Endothelial cell (in vitro differentiated cells): ENCODE measurements at places on chromosomes 12 and 14.
A peak's percentile ranks its signal among the peaks of the same experiment; 100 is the strongest.

GRCh38 chr12:65827342-65827741 lies 3.1 kb downstream of the HMGA2 start:
- DNase-seq, result no peak

DNA sequence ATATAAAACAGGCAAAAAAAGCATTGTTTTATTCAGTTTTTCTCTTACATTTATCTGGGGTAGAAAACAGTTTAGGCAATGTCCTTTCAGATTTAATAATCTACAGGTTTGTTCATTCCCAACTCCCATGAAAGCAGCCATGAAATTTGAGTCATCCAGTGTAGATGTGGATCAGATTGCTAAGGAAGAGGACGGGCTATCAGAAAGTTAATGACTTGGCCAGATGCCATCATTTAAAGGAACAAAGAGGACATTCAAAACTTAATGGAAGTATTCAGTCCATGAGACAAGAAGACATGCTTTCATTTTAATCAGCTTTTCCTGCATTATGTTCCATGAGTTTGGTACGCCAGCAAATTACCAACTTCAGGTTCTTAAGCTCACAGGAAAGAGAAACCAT lies 31.1 kb upstream of the POC1B start:
- DNase-seq, result no peak

- DNase-seq, result no peak
Measured at GRCh38 chr12:105820429-105821125, 318.2 kb downstream of the NUAK1 start.

DNA sequence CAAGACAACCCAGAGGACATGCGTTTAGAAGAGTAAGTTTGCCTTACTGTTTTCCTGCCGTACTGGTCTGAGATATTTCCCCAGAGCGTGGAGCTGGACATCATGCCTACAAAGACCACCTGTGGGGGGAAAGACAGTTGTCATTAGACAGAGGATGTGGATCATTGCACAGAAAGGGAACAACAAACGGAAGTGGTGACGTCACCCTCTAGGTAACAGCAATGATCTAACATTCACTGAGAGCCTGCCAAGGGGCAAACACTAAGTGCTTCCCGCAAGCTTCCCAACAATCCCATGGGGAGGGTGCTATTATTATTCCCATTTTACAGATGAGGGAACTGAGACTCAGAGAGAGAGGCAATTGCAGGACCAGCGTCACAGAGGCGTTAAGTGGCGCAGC lies 48.5 kb downstream of the SVOP start:
- no peak for DNase-seq

DNA sequence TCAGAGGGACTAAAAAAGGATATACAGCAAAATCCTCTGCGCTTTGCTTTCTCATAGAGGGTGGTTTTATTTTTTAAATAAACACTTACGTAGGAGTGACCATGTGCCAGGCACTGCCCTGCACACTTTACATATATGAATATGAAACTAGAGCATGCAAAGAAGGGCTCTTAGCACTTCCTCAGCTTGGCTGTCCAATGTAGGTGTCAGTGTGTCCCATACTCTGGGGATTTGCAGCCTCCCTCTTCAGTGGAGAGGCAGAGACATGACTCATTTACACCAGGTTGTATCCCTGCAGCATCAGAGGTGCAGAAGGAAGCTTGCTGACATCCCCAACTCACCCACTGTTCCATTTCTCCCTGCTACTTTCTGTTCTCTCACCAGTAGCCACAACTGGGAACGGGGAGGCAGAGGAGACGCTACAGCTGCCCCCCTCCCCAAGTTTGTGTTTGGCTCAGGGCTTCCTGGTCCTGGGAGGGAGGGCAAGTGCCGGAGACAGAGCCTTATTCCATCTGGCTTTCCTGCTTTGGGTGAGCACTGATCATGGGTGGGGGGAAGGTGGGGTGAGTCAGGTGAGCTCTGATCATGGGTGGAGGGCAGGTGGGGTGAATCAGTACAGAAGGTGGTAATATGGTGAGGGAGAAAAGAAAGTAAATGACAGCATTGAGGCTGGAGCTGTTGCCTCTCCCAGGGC lies 4.9 kb upstream of the KRT5 start:
- no peak for DNase-seq

DNA sequence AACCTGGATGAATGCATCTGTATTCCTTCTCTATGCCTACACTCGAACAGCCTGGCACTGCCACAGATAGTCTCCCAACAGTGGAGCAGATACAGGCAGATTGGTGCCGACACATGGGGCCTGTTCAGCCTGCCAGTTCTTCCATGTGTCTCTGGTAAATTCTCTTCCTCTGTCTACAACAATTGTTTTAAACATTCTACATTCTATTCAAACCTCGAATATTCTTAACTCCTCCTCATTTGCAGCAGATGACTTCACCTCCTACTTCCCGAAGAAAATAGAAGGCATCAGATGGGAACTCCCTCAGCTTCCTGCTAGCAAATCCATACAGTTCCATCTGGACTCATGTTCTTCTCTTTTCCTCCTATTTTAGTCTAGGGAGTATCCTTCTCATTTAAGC lies 43.1 kb upstream of the OTOGL start:
- no peak for DNase-seq

DNA sequence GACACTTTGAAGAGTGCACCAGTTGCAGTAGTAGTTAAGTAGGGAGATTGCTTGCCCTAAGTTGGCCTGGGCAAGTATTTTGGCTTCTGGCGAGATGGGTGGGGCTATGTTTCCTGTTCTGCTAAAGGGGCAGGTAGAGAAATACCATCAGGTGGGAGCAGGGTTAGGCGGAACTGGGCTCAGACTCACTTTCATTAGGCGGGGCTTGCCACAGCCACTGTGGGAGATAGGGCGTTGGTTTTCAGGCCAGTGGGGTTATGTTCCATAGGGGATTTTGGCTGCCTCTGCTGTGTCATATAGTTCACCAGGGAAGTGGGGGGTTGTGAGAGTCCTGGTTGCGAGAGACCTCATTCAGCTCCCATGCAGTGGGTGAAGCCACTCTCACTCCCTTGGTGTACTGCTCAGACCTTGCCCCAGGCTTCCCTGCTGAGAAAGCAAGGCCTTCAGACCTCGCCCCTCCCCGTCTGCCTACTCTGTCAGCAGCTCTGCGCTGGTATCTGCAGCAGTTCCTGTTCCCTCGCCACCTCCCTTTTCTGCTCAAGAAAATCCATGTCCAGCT lies 43.3 kb downstream of the AEBP2 start:
- no peak for DNase-seq

- no peak for DNase-seq
Measured at GRCh38 chr14:89399157-89399556, 17.9 kb downstream of the FOXN3 start.

- DNase-seq, result no peak
Measured at GRCh38 chr14:103512701-103513611, 9.7 kb downstream of the CKB start.

- peak; percentile 85 for DNase-seq
Measured at GRCh38 chr12:14770496-14771461, 32.5 kb downstream of the WBP11 start.

- no peak for DNase-seq
Measured at GRCh38 chr12:10400829-10401228, 8.7 kb downstream of the KLRC4 start.

- DNase-seq, result no peak
Measured at GRCh38 chr14:53979747-53980642, 23.4 kb upstream of the BMP4 start.

- no peak for DNase-seq
Measured at GRCh38 chr12:45928309-45928708, 62.1 kb downstream of the SCAF11 start.

GRCh38 chr12:94170690-94171594 lies 22.6 kb downstream of the PLXNC1 start:
- DNase-seq, result no peak

DNA sequence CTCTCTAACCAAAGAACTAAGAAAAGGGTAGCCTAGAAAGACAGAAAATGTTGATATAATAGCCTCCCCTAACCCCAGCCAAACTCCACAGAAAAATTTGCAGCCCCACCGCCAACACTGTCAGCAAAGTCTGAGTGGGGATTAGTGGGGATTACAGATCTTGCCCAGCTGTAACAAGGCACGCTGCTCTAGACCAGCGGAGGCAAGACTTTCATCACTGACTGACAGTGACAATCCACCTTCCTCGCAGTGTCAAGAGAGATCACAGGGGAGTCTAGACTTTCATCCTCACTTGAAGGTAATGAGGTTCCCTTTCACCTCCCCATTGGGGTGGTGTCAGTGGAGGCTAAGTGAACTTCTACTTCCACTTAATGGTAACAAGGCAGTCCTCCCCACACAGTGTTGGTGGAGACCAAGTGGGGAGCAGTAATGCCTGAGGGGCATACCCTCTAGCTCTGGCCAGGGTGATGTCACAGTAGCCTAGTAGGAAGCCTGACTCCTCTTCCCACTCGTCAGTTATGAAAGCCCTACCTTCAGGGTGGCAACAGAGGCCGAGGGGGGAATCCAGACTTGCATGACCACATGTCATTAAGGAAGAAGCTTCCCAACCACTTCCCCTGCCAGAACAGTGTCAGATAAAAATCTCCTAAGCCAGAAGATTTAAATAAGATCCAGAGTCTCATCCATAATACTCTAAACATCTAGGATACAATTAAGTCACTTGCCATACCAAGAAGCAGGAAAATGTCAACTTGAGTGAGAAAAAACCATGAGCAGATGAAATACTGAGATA lies 91.7 kb upstream of the RASSF8 start:
- no peak for DNase-seq

- DNase-seq, result no peak
Measured at GRCh38 chr12:131142891-131143657, 189.4 kb downstream of the ADGRD1 start.

- no peak for DNase-seq
Measured at GRCh38 chr14:51228890-51229289, 11.2 kb upstream of the TMX1 start.

- no peak for DNase-seq
Measured at GRCh38 chr12:89169321-89169720, 183.0 kb downstream of the DUSP6 start.

GRCh38 chr14:33842299-33842698 lies 108.6 kb downstream of the EGLN3 start:
- DNase-seq, result no peak

- DNase-seq, result no peak
Measured at GRCh38 chr12:122516544-122517361, 10.0 kb downstream of the RSRC2 start.

- DNase-seq, result no peak
Measured at GRCh38 chr14:100556140-100556475, 31.1 kb downstream of the BEGAIN start.

GRCh38 chr12:101885912-101886561 lies 8.7 kb downstream of the DRAM1 start:
- DNase-seq, result no peak

DNA sequence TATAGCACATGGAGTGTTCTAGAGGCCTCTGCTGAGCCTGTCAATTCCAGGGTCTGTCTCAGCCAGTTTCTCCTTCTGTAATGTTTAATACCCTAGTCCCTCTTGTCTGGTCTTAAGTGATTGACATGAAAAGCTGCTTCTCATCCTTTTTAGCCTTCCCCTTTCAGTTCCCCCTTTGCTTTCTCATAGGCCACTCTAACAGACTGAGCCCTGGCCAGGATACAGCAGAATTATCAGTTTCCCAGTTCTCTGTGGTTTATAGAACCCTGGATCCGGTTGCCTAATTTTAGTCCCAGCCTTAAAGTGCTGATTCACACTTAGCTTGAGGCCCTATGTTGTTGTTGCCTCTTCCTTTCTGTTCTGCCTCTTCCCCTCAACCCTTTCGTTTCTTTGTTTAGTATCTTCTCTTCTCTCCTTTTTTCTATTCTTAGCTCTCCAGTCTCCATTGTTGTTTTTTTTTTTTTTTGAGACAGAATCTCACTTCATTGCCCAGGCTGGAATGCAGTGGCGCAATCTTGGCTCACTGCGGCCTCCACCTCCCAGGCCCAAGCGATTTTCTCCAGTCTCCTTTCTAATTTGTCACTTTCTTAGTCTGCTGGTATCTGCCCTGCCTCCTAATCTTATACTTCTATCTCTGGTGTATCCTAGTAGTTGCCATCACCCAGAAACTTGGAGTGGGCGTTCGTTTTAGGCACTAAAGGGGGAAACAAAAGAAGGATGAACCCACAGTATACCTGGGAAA lies 2.9 kb upstream of the BIN2 start:
- DNase-seq, result no peak

GRCh38 chr12:132426349-132427173 lies 63.4 kb upstream of the FBRSL1 start:
- no peak for DNase-seq

GRCh38 chr12:90512518-90512917 lies 442.5 kb downstream of the CCER1 start:
- DNase-seq, result no peak

DNA sequence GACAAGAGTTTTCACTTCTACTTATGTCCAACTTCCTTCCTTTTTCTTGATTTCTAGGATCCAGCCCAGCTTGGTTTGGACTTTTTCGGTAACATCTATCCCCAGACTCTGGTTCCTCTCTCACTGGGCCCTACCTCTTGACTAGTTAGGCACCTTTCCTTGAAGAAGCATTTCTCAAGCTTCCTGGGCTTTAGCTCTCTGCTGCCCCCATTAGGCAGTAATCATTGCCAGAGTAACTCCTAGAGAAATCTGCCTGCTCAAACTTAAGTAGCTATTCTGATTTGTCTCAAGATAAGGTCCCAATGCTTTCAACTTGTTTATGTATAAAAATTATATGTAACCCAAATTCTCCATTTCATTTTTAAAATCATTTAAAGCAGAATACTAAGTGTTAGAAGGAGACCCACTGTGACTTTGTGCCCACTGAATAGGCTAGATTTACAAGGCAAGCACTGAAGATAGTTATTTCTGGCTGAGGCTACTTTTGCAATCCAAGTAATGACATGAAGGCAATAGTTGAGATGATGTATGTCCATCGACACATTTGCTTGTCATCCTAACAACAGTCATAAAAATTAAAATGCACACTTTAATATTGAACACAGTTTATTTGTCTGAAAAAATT lies 275.0 kb upstream of the G2E3 start:
- peak; percentile 57 for DNase-seq

DNA sequence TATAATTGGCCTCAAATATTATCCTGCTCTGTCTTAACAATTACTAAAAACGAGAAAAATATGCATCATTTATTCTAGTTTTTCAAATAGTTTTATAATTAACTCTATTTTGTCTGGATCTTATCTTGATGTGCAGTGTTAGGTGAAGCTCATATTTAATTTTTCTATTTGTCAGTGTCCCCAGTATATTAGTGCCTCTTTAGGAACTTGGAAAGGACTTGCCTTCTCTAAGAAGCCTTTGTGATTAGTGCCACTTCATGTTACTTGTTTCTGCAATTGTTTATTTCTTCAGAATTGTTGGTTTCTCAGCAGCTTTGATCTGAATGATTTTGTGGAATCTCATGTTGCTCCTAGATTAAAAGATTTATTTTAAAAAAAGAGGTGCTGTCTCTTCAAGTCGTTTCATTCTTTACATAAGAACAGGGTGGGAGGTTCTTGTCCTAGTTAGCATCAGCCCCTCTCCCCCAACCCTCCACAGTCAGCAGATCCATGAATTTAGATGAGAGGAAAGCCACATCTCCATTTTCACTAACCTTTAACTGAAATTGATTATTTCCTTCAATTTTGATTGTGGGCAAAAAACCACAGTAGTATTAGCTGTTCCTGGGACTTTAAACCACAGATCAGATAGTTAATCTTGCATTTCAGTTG lies 434.4 kb downstream of the RAD51B start:
- DNase-seq, result no peak

GRCh38 chr14:53333809-53334208 lies 180.7 kb upstream of the DDHD1 start:
- DNase-seq, result no peak

- no peak for DNase-seq
Measured at GRCh38 chr12:26425587-26426260, 230.4 kb downstream of the SSPN start.
